A673 (cell line): ENCODE measurements at places on chromosomes 7 and 10. TPM values are rescaled to one million over a fixed set of nuclear protein-coding genes. Genes with fewer than 3 reads are reported as not detected.

DNA sequence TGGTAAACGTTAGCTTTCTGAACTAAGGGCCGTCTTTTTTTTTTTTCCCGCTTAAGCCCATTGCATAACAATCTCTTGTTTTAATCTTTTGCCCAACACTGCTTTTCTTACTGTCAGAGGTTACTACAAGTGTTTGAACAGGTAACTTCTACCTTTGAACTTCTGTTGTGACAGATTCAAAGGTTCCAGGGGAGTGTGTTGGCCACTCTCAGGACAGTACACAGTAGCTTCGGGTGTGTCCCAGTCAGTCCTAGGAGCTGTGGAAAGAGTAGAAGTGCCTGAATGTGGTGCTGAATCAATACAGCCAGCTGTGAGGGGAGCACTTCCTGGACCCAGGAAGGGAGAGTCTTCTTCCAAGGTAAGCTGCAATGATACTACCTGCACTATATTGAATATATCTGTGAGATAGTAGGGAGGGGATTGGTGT is at the start of gene ACSL5:
Gene ACSL5 (plus strand): TSS at position 205 of the 427 bp plus-strand sequence. CDS start 20,831 bp downstream, outside the sequence.
- no peaks in the 10 kb centered on the region for H3K27me3 ChIP-seq
- no peaks in the 10 kb centered on the region for H3K4me1 ChIP-seq
- H3K36me3 ChIP-seq = no peaks in the 10 kb centered on the region

GRCh38 chr7:141920281-141920680 is 4.1 kb downstream of the OR9A4 start:
- no peaks in the 10 kb centered on the region for H3K4me1 ChIP-seq
- H3K36me3 ChIP-seq = no peaks in the 10 kb centered on the region
- no peaks in the 10 kb centered on the region for H3K27me3 ChIP-seq
- DNase-seq = no peak
- H3K27ac ChIP-seq = no peak overlapping the region
- H3K4me3 ChIP-seq = no peak overlapping the region

DNA sequence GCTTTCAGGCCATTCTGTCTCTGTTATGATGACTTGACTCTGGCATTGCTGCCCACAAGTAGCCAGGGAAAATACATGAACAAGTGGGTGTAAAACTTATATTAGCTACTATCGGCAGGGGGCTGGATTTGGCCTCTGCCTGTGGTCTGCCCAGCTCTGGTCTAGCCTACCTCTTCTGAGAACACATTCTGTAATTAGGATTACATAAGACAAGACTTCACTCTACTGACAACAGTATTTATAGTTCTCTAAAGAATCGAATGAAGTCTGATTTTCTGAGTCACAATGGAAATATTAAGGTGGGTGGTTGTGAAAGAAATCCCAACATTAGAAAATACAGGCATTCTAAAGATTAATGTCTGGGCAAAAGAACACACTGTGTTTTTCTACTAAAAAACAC is 55.5 kb downstream of the DLD start:
- no peak overlapping the region for H3K4me3 ChIP-seq
- H3K36me3 ChIP-seq = peaks cover 82% of the 10 kb centered on the region
- no peaks in the 10 kb centered on the region for H3K27me3 ChIP-seq
- DNase-seq = no peak

DNA sequence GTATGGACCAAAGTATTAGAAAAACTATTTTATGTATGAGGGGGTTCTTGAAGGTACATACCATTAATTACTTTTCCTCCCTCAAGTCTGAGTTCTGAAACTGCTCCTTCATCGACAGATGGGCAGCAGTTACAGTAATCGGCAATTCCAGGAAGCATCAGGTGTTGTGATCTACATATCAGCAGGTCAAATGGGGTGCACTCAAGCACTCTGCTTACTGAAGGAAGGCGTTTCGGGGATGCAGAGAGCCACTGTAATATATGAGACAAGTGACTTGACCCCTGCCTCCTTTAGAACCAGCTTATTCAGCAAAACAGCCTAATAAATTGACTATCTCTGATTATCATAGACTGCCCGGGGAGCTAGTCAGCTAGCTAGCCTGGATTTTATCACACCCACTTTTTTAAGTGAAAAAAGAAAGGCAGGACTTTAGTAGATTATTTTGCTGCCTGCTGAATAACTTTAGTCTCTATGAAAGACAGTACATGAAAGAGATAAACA is 4.2 kb downstream of the SMNDC1 start:
- no peak for DNase-seq
- H3K36me3 ChIP-seq = peaks cover 78% of the 10 kb centered on the region
- no peak overlapping the region for H3K27ac ChIP-seq
- no peaks in the 10 kb centered on the region for H3K27me3 ChIP-seq
- H3K4me3 ChIP-seq = no peak overlapping the region
- peaks cover 28% of the 10 kb centered on the region for H3K4me1 ChIP-seq

DNA sequence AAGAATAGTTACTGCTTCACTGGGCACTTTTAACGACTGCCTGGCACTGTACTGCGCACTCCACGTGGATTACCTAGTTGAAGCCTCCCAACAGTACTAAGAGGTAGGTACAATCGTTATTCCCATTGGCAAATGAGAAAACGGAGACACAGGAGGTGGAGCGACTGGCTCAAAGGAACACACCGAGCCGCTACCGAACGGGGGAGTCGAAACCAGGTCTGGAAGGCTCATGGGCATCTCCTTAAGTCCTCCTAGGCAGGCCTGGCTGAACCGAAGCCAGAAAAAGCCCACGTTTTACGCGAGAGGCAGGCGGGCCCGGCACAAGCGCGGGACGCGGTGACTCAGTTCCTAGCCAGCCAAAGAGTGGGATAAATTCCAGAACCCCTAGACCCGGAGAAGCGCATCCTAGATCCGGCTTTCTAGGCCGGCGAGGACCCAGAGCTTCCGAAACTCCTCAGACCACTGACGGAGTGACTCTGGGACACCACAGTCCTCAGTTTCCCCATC is 472 bp downstream of the PDAP1 start:
- no peaks in the 10 kb centered on the region for H3K27me3 ChIP-seq
- H3K4me1 ChIP-seq = peaks cover 22% of the 10 kb centered on the region
- H3K36me3 ChIP-seq = peaks cover 47% of the 10 kb centered on the region
- peak overlapping the region; percentile 97 for H3K4me3 ChIP-seq
- peak overlapping the region; percentile 99 for H3K27ac ChIP-seq

COL17A1 gene
- not detected in 2 replicates for total RNA-seq

CTAGE6 gene
- total RNA-seq = 0.17 TPM in 1 of 2 replicates, not detected in the other

DNA sequence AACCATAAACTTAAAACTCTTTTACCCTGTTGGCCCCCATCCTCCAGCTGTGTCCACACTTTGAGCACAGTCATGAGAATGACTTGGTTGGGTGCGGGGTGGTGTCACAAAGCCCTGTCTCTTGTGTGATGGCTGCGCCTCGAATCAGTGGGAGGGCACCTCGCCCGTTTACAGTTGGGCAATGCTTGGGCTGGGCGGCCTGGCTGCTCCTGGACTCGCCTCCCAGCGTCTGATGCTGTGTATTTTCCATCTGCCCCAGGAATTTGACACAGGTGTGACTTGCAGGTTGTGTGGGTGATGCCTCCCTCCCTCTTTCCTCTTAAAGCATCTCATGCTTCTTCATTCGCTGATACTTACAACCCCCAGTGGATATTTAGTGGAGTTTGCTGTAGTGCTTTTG is 33.7 kb downstream of the CHST12 start:
- no peak overlapping the region for H3K27ac ChIP-seq
- no peaks in the 10 kb centered on the region for H3K27me3 ChIP-seq
- no peaks in the 10 kb centered on the region for H3K4me1 ChIP-seq

DNA sequence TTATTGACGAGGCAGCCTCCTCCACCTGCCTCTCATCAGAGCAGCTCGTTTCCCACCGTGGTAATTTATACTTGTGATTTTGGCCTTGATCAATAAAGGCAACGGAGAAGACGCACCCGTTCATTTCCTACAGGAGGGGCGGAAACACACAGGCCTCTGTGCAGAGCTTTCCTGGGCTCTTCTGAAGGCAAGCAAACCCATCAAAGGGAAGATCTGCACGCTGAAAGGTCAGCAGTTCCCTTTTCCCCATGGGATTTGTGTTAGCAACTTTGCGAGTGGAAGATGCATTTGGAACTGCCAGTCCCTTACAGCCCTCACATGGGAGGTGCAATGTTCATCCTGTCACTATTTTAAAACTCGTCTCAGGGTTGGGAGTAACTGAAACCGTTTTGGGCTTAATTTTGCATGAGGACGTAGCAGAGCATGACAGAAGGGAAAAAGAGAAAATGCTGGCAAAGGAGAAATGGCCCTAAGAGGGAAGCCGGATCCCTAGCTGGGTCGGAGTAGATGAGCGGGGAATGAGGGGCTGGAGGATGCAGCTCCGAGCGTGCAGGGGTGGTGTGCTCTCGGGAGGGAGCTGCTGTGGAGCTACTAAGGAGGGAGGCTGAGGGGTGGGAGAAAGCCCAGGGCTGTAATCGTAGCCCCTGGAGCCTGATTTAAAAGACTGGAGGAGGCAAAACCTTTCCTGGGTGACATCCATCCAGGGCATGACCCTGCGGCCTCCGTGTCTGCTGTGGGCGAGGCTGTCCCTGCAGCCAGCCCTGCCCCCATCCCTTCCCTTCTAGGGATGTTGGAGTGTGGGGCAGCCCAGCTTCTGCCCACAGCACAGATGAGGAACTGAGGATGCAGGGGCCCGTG is 111.1 kb upstream of the FAM20C start:
- no peak for DNase-seq
- no peaks in the 10 kb centered on the region for H3K27me3 ChIP-seq
- no peaks in the 10 kb centered on the region for H3K36me3 ChIP-seq
- H3K4me1 ChIP-seq = no peaks in the 10 kb centered on the region
- no peak overlapping the region for H3K4me3 ChIP-seq
- H3K27ac ChIP-seq = no peak overlapping the region

DNA sequence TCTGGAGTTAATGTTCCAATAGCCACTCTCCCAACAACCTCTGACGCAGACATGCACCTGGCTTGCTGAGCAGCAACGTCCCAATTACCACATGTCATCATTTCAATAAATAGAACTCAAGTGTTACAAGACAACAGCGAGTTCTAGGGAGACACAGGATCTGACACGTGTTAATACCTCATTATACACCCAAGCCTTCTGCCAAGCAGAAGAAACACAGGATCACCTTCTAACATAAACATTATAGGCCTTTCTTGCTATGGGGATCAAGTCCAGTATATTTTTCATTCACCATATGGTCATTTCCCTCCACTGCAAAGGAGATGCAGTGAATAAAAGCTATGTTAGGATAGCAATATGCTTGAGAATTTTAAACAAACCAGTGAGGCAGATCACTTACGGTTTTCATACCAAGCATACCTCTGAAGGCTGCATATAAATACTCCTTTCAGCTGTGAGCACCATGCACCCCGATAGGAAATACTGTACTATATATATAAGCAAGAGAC is 74.2 kb downstream of the JAZF1 start:
- H3K36me3 ChIP-seq = no peaks in the 10 kb centered on the region
- no peaks in the 10 kb centered on the region for H3K27me3 ChIP-seq
- no peak overlapping the region for H3K4me3 ChIP-seq
- H3K4me1 ChIP-seq = no peaks in the 10 kb centered on the region
- H3K27ac ChIP-seq = no peak overlapping the region

DNA sequence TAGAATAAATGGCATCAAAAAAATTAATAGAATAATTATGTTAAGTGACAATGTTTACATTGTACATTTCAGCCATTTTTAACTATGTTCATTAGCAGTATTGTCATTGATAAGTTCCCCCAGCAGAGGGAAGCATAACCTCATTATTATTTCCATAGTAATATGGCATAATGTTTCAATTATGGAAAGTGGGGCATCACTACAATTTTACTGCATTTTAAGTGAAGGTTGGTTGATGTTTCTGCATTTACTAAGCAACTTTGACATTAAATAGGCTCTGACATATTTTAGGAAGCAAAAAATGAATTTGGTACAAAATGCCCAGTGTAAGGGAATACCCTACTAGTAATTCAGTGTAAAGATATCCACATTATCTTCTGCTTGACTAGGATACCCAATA is 218.3 kb downstream of the SEMA3A start:
- peak; percentile 80 for DNase-seq
- no peaks in the 10 kb centered on the region for H3K36me3 ChIP-seq
- peaks cover 33% of the 10 kb centered on the region for H3K4me1 ChIP-seq
- H3K4me3 ChIP-seq = no peak overlapping the region
- H3K27me3 ChIP-seq = no peaks in the 10 kb centered on the region

GRCh38 chr10:124253006-124253405 is 159.6 kb upstream of the CHST15 start:
- no peak for DNase-seq
- H3K27ac ChIP-seq = no peak overlapping the region
- peaks cover 18% of the 10 kb centered on the region for H3K27me3 ChIP-seq
- no peak overlapping the region for H3K4me3 ChIP-seq
- H3K36me3 ChIP-seq = no peaks in the 10 kb centered on the region

GRCh38 chr10:11387044-11387443 is 224.4 kb downstream of the USP6NL start:
- DNase-seq = no peak
- no peaks in the 10 kb centered on the region for H3K27me3 ChIP-seq
- no peaks in the 10 kb centered on the region for H3K36me3 ChIP-seq
- no peak overlapping the region for H3K4me3 ChIP-seq
- H3K4me1 ChIP-seq = no peaks in the 10 kb centered on the region
- no peak overlapping the region for H3K27ac ChIP-seq

GIMAP5 gene
- 0.58 TPM in 1 of 2 replicates, not detected in the other for total RNA-seq

GRCh38 chr10:104122225-104123107 is 495 bp downstream of the SFR1 start:
- H3K27ac ChIP-seq = peak overlapping the region; percentile 86
- H3K27me3 ChIP-seq = no peaks in the 10 kb centered on the region
- no peaks in the 10 kb centered on the region for H3K36me3 ChIP-seq

- DNase-seq = peak; percentile 81
- H3K4me1 ChIP-seq = peaks cover 14% of the 10 kb centered on the region
- H3K36me3 ChIP-seq = no peaks in the 10 kb centered on the region
Observed at GRCh38 chr7:30116771-30117170, 18.0 kb upstream of the MTURN start.

- no peaks in the 10 kb centered on the region for H3K27me3 ChIP-seq
- H3K27ac ChIP-seq = no peak overlapping the region
- no peaks in the 10 kb centered on the region for H3K36me3 ChIP-seq
- H3K4me3 ChIP-seq = no peak overlapping the region
- H3K4me1 ChIP-seq = peaks cover 12% of the 10 kb centered on the region
Observed at GRCh38 chr7:1090686-1091643, 3.1 kb downstream of the GPER1 start.
